Osteocyte (in vitro differentiated cells): ENCODE measurements at places on chromosomes 2 and 18. TPM values are rescaled to one million over a fixed set of nuclear protein-coding genes. Genes with fewer than 3 reads are reported as not detected.

The KCNG3 gene
- not detected in 2 replicates for total RNA-seq

The ZFAND2B gene
- total RNA-seq: 30.0 and 31.4 TPM in 2 replicates

The SEMA4C gene
- total RNA-seq: 33.8 and 39.1 TPM in 2 replicates

The ABHD1 gene
- total RNA-seq: 0.48 TPM in 1 of 2 replicates, not detected in the other

The TRIP12 gene
- total RNA-seq: 261 and 272 TPM in 2 replicates

DNA sequence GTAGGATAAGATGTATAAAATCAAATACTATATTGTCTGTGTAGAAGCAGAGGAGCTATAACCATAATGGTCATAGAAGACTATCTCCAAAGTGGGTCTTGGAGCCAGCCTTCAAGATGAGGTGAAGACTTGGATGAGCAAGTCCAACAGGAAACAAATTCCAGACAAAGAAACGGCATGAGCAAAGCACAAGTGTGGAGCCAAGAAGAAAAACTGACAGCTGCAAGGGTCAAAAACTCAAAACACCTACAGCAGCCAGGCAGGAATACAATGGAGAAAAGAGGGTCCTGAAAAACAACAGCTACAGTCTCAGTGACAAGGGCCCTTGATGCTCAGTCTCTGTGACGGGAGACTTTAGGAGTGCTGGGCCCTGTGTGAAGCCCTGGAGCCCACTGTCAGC is 102.4 kb downstream of the STK39 start:
- DNase-seq: no peak
- H3K27me3 ChIP-seq: no peaks in the 10 kb centered on the region
- H3K36me3 ChIP-seq: peaks cover 23% of the 10 kb centered on the region

- no peaks in the 10 kb centered on the region for H3K27me3 ChIP-seq
- no peaks in the 10 kb centered on the region for H3K4me1 ChIP-seq
- no peak for DNase-seq
- H3K4me3 ChIP-seq: no peak overlapping the region
- H3K27ac ChIP-seq: no peak overlapping the region
These were observed 115.2 kb downstream of the EXOC6B start for GRCh38 chr2:72710418-72711152.

GRCh38 chr18:46718501-46719341 is 38.1 kb downstream of the ST8SIA5 start:
- H3K36me3 ChIP-seq: no peaks in the 10 kb centered on the region
- no peak overlapping the region for H3K27ac ChIP-seq
- no peak for DNase-seq
- peaks cover 5% of the 10 kb centered on the region for H3K27me3 ChIP-seq

- H3K27ac ChIP-seq: no peak overlapping the region
- peaks cover 15% of the 10 kb centered on the region for H3K27me3 ChIP-seq
- no peaks in the 10 kb centered on the region for H3K36me3 ChIP-seq
- H3K4me1 ChIP-seq: peaks cover 15% of the 10 kb centered on the region
These were observed 28.4 kb upstream of the PUM2 start for GRCh38 chr2:20378891-20379519.

DNA sequence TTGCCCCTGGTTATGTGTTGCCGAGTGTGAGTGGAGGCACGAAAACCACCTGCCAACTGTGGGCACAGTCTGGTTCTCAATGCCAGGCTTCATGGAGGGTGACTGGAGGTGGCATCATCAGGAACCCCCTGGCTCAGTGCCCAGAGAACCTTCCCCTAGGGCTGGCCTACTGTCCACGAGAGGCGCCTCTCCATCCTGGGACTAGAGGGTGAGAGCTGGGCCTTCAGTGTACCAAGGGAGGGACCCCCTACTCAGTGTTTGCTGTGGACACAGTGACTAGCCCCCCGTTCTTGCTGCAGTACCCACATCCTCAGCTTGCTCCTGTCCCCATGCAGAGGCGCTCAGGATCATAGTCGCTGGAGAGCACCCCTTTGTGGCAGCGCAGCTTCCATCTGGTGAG is 202.6 kb downstream of the HDAC4 start:
- H3K27me3 ChIP-seq: no peaks in the 10 kb centered on the region
- no peak for DNase-seq
- H3K4me3 ChIP-seq: no peak overlapping the region
- peaks cover 2% of the 10 kb centered on the region for H3K36me3 ChIP-seq
- no peak overlapping the region for H3K27ac ChIP-seq

GRCh38 chr2:96773922-96774321 is 13.2 kb downstream of the CNNM4 start:
- H3K36me3 ChIP-seq: no peaks in the 10 kb centered on the region
- no peaks in the 10 kb centered on the region for H3K27me3 ChIP-seq
- peaks cover 14% of the 10 kb centered on the region for H3K4me1 ChIP-seq

DNA sequence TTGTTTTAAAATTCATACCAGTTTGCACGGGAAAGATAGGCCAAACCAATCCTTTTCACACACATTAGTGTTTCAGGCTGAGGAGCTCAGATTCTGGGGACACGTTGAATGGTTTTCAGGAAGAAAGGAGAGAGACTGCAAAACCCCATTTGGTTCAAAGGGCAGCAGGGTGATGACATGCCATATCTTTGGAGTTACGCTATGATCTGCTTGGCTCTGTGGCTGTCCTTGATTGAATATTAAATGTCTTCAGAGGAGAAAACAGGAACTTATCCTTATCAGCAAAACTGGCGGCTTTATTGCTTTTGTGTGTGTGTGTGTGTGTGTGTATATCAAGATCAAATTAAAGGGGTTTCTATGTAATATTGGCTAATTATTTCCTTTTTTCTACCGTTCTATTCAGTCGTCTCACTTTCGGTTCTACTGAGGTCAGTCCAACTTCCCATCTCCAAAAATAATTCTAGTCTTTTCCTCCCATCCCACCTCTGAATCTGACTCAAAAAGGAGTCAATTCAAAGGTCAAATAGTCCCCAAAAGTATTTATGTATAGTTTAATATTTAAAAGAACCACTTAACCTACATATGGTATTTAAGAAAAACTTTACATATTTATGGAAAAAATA is 292.9 kb upstream of the CCDC68 start:
- H3K4me3 ChIP-seq: no peak overlapping the region
- H3K27me3 ChIP-seq: no peaks in the 10 kb centered on the region
- H3K36me3 ChIP-seq: peaks cover 38% of the 10 kb centered on the region
